ENCODE measurements at places on chromosomes 2 and 18.
A peak's percentile ranks its signal among the peaks of the same experiment; 100 is the strongest.

DNA sequence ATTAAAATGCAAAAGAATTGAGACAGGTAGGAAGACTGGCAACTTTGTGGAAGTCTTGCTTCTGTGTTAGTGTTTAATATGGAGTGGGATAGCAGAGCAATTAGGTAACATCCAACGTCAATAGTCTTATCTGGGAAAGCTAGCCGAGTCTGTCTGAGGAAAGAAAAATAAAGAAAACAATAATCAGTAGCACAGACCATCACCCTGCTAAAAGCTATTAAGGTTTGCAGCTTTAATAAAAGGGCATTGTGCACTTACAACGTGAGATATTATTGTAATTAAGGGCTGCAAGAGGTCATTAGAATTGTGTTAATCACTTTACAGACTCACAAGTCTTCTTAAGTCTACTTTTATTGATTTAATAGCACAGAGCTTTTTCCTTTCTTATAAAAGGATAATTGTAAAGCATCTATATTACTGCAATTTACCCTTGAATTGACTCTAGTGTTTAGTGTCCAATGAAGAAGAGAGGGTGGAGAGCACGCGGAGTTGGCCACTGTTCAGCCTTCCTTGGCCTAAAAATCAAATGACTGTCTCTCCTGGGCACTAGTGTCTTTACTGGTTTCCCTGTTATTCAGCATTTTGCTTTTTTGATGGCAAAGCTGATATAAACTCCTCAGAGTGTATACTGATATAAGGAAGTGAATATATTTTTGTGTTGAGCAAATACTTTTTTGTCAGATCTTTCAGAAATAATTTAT is 2.0 kb downstream of the CDH7 start:
- no peak for DNase-seq

- peak; percentile 72 for DNase-seq
These were observed 223.4 kb upstream of the SMAD2 start for GRCh38 chr18:48153613-48154481.

- peak; percentile 54 for DNase-seq
These were observed 209.2 kb downstream of the MCFD2 start for GRCh38 chr2:46706264-46706983.

GRCh38 chr2:52115750-52116149 is 1083.8 kb upstream of the NRXN1 start:
- DNase-seq, result no peak

- DNase-seq, result no peak
These were observed 6.5 kb downstream of the CERS6 start for GRCh38 chr2:168462543-168463045.

- peak; percentile 54 for DNase-seq
These were observed 22.5 kb downstream of the SLC14A2 start for GRCh38 chr18:45637546-45638327.

DNA sequence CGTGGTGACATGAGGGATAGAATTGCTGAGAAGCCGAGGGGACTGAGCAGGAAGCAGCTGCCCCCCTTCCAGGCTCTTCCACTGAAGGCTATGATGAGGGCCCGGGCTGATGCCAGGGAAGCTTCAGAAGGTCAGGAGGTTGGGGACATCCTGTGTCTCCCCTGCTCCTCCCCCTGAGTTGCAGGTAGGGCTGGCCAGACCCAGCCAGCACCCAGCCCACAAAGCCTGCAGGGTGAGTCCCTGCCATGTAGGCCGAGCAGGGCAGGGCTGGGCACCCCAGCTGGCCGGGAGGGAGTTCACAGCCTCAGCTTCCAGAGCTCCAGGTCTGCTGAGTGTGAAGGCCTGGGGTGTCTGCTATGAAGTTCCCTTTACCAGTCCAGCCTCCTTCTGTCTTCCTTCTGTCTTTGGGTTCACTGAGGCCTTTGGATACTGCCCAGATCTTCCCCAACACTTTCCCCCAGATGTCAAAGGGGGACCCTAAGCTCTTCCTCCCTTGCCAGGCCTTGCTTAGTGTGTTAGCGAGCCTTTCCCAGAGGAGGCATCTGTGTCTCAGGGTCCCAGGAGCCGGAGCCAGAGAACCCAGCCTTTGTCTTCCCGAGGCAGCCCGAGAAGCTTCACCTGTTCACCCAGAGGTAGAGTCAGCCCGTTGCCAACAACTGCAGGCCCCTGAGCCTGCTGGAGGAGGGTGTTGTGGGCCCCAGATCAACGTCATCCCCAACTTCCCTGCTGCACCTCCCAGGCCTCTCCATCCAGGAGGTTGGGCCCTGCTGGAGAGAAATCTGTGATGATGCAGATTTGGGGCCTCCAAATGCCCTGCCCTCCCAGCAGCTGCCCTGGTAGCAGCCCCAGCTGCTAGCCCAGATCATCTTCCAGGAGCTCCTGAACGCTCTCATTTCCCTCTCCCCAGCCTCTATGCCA is 3.6 kb upstream of the NCL start:
- no peak for DNase-seq

DNA sequence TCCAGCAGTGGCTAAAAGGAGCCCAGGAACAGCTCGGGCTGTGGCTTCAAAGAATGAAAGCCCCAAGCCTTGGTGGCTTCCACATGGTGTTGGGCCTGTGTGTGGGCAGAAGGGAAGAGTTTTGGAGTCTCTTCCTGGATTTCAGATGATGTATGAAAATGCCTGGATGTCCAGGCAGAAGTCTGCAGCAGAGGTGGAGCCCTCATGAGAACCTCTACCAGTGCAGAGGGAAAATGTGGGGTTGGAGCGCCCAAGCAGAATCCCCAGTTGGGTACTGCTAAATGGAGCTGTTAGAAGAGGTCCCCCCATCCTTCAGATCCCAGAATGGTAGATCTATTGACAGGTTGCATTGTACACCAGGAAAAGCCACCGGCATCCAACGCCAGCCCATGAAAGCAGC is 412.1 kb downstream of the TDRD15 start:
- no peak for DNase-seq

GRCh38 chr2:70688427-70688826 is 79.6 kb downstream of the ADD2 start:
- no peak for DNase-seq

GRCh38 chr2:197011801-197012641 is 85.5 kb upstream of the PGAP1 start:
- peak; percentile 67 for DNase-seq

DNA sequence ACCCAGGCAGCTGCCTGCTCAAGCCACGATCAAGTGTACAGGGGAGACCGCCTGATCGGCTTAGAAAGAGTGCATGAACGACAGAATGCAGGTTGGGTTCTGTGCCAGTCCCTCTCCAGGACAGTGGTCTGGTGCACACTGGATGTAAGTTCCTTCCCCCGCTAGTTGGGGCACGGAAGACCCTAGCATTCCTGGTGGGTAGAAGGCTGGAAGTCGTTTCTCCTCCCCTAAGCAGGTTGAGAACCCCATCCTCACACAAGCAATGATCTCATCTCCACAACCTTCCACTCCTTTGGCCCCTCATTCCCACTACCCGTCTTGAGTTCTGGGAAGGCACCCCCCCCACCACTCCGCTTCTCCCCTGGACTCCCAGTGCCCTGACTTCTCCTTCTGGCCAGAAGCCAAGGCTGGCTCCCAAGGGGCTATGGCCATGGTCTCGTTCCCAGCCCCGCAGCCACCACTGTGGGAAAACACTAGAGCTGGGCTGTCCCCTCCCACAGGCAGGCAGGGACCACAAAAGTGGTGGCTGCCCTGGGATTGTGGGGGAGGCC is 1.4 kb upstream of the ANKRD39 start:
- DNase-seq, result no peak

- DNase-seq, result no peak
These were observed 15.0 kb upstream of the INO80C start for GRCh38 chr18:35512761-35513160.

GRCh38 chr18:13376298-13376840 is 157.8 kb downstream of the LDLRAD4 start:
- no peak for DNase-seq

GRCh38 chr2:88564402-88564801 is 62.9 kb downstream of the EIF2AK3 start:
- DNase-seq, result no peak

GRCh38 chr18:11114653-11115052 is 34.7 kb downstream of the PIEZO2 start:
- DNase-seq, result no peak

DNA sequence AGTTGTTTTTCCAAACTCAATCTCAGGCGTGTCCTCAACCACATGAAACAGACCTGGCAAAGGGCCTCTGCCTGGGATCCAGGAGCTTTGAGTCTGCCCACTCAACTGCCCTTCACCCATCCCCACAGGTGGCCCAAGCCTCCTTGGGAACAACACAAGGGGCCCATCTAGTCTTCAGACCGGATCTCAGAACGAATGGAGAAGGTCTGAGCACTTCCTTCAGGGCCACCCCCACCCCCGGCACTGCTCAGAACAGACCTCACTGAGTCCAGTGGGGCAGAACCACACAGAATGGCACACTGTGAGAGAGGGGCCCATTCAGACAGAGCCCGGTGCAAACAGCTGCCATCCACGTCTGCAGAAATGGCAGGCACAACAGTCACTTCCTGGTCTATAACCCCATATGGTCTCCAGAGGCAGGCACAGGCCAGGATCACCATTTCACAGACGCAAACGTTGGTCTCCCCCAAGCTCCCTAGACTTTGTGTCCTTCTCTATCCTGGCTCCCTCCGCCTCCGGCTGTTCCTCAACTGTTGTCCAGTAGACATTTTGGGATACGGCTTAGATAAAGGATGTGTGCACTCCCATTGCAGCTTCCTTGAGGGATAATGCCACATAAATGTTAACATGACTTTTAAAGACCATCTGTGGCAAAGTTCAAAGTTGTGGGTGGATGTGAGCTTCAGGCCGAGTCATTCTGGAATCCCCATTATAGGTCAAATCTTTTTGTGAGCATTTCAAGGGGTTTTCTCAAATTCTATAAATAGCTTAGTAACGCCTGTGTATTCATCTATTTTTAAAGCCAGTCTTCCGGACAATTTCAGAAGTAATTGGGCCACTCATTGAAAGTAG is 149.7 kb downstream of the SMAD7 start:
- peak; percentile 63 for DNase-seq

GRCh38 chr2:186575856-186576255 is 14.0 kb upstream of the ITGAV start:
- DNase-seq, result no peak

GRCh38 chr2:51256736-51257135 is 224.8 kb upstream of the NRXN1 start:
- no peak for DNase-seq

DNA sequence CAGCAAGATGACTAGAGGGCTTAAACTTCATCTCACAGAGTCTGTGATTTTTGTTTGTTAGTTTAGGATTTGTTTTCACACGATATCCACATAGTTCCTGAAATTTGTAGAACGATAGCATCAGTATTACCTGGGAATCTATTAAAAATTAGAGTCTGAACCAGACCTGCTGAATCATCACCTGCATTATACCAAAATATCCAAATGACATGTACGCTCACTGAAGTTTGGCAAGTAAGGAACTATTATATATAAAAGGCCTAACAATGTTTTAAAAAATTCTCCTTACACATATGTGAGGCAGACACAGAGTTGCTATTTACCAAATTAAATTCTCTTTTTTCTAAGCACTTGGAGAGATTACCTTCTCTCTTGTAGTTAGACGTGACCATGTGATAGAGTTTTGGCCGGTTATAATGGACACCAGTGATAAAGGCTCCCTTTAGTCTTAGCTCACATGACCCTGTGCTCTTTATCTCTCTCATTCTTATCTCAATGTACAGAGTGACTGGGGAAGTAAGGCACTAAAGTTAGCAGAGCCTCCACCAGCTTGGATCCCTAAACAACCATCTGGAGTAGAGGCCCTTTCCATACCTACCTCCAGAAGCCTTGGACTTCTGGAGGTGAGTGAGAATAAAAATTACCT is 363.1 kb downstream of the DSC3 start:
- DNase-seq, result no peak

GRCh38 chr2:216677439-216678097 is 17.8 kb downstream of the IGFBP5 start:
- no peak for DNase-seq

DNA sequence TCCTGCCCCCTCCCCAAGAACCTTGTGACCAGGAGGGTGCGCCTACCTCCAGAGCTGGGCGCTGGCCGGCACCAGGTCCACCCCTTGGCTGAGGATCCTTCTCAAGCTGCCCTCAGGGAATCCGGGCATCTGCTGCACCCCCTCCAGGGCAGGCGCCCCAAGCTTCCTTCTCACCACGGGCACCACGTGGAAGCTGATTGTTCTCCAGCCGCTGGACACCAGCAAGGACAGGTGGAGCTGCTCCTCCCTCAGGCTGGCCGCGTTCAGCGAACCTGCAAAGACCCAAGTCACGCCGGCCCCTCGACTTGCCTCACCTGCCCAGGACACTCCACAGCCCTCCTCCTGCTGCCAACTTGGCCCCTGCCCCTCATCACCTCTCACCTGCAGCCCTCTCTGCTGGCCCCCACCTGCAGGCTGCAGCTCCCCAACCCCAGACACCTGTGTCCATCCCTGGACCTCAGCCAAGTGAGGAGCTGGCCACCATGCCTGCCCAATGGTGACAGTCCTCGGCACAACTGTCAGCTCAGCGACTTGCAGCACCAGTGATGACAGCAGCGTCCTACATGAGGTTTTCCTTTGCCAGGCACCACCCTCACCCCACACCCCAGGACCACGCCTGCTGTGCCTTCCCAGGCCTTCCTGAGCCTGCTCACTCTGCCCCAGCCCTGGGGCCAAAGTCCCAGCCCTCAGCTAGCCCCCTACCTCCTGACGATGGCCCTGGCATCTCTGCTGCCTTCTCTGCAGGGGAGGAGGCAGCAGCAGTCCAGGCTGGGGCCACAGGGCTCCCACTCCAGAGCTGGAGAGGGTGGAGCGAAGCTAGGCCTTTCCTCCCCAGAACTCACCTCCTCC is 4.2 kb downstream of the MAB21L4 start:
- no peak for DNase-seq

DNA sequence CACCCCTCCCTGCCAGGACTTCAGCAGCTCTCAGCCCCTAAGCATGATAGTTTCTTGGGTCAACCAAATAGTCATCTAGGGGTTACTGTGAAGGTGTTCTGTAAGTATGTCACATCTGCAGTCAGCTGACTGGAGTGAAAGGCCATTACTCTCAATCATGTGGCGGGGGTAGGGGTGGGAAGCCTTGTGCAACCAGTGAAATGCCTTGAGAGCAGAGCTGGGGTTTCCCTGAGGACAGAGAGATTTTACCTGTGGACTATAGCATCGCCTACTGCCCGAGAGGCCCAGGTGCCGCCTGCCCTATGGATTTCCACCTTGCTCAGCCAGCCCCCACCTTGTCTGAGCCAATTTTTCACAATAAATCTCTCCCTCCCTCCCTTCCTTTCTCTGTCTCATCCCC is 20.9 kb upstream of the KLF11 start:
- DNase-seq, result no peak

DNA sequence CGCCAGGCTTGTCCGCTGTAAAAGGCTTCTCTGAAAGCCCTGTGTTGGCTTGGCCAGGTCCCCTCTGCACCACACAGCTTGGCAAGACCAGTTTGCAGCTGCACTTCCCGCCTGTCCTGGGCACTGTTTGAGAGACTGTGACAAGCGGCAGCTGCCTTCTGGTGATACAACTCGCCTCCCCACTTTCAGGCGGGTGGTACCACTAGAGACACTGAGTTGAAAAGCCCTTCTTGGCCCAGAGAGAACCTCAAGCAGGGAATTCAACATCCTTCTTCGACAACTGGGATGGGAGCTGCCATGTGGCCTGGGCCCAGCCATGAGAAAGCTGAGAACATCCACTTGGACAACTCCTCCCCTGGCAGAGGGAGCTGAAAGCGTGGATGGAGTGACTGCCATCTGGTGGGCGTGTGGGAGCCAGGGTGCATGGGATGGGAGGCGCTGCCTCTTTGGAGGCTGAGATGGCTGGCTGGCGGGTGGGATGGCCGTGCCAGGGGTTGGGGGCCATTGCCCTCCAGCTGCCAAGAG is 125.5 kb upstream of the REV1 start:
- DNase-seq, result peak; percentile 38

- DNase-seq, result no peak
These were observed 812.7 kb upstream of the NRXN1 start for GRCh38 chr2:51844596-51844995.

Data from GM23248 (cell line).